ENCODE measurements at places on chromosomes 6 and 20.
A peak's percentile ranks its signal among the peaks of the same experiment; 100 is the strongest.

GRCh38 chr6:86147311-86147710 is 504.6 kb upstream of the SYNCRIP start:
- no peak for DNase-seq

DNA sequence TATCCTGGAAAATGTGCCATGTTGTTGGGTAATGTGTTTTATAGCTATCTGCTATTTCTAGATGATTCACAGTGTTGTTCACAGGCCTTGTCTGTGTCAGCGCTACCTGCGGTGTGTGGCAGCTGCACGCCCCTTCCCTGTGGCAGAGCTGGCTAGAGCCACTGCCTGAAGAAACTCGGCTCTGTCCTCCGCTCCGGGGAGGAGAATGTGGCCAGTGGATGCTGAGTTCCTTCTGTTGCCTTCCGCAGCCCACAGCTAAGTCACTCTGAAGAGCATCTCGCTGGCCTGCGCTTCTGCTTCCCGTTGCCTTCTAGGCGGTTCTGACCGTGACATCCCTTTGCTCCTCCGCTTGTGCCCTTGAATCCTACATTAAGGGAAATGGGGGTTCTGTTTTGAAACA is 135.1 kb downstream of the PLG start:
- DNase-seq: peak; percentile 2

- DNase-seq: no peak
Observed at GRCh38 chr6:166637812-166638572, 10.9 kb upstream of the RPS6KA2 start.

DNA sequence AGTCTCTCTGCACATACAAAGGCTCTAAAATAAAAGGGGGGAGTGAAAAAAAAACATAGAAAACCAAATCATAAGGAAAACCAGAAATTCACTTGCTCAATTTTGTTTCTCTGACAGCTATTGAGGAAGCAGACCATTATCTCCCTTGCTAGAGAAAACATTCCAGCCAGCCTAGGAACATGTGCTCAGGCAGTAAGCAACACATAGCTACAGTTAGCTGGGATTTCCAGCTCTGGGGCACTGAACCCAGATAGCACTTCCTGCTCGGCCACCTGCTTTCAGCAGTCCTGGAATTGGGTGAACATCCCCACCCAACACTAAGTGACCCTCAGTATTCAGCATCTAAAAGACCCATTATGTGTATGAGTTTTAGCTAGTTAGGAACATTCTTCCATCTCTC is 61.3 kb downstream of the TNFRSF21 start:
- DNase-seq: no peak

- DNase-seq: no peak
Observed at GRCh38 chr20:43554369-43554768, 4.5 kb upstream of the SGK2 start.

DNA sequence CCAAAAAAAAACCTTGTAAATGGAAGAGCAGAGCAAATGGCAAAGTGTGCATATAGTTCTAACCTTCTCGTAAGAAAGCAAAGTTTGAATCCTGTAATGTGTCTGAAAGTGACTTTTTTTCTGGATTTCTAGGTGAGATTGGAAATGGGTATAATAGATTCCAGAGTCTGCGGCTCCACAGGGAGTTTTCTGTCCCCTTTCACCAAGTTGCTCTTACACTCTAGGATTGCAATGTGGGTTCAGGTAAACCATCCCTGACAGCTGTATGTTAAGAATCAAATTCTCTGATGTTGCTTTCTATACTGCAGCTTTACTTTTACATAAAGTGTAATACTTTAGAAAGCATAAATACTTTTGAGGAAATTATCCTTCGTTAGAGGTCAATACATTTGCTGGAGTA is 260.1 kb downstream of the PRL start:
- DNase-seq: no peak

DNA sequence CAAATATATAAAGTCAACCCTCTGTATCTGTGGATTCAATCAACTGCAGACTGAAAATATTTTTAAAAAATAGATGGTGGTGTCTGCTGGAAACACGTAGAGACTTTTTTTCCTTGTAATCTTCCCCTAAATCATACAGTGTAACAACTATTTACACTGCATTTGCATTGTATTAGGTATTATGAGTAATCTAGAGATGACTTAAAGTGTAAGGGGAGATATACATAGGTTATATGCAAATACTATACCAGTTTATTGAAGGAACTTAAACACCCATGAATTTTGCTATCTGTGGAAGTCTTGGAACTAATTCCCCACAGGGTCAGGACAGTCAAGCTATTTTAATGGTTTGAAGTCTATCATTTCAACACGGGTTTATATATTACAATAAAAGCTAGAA is 10.2 kb downstream of the HDAC2 start:
- DNase-seq: no peak

DNA sequence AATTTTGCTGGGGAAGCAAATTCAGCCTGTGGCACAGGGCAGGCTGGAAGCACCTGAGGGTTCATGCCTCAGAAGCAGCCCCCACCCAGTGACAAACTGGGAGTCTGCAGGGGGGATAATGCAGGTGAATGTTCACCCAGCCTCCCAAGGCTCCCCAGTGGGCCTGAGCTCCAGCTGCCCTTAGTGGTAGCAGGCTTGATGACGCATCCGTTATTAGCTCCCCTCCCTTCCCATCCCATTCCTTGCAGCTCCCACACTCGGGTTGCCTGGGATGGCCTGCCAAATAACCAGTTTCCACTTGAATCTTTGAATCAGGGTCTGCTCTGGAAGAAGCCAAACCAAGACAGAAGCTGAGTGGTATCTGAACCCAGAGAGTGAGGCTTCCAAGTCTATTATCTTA is 15.8 kb downstream of the KCNK15 start:
- no peak for DNase-seq

- DNase-seq: no peak
Observed at GRCh38 chr20:33914919-33915318, 78.8 kb upstream of the RALY start.

- DNase-seq: no peak
Observed at GRCh38 chr6:104256646-104257045, 603.1 kb downstream of the HACE1 start.

DNA sequence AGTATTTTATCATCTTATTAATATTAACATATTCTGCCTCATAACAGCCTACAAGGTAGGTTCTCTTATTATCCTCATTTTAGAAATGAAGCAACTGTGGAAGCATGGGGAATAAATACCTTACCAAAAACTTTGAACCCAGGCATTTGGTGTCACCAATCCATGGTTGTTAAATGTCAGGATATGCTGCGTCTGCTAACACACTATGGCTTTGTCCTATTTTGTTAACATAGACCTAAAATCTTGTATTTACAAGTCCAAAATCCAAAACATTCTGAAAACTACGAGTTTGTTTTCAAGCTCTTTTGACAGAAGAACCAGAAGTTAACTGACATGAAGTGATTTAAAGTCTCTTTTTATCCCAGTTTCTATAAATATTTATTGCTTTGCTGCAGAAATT is 53.4 kb downstream of the BMP5 start:
- no peak for DNase-seq

GRCh38 chr6:96653181-96653580 is 90.3 kb downstream of the FHL5 start:
- DNase-seq: no peak

GRCh38 chr6:123515715-123516114 is 121.0 kb downstream of the TRDN start:
- DNase-seq: no peak
